Lower lobe of right lung (tissue), 2 donors: ENCODE measurements at places on chromosomes 7 and 10. TPM values are rescaled to one million over a fixed set of nuclear protein-coding genes. Genes with fewer than 3 reads are reported as not detected.
A peak's percentile ranks its signal among the peaks of the same experiment; 100 is the strongest.

The H2AZ2 gene
- 139 TPM for total RNA-seq

DNA sequence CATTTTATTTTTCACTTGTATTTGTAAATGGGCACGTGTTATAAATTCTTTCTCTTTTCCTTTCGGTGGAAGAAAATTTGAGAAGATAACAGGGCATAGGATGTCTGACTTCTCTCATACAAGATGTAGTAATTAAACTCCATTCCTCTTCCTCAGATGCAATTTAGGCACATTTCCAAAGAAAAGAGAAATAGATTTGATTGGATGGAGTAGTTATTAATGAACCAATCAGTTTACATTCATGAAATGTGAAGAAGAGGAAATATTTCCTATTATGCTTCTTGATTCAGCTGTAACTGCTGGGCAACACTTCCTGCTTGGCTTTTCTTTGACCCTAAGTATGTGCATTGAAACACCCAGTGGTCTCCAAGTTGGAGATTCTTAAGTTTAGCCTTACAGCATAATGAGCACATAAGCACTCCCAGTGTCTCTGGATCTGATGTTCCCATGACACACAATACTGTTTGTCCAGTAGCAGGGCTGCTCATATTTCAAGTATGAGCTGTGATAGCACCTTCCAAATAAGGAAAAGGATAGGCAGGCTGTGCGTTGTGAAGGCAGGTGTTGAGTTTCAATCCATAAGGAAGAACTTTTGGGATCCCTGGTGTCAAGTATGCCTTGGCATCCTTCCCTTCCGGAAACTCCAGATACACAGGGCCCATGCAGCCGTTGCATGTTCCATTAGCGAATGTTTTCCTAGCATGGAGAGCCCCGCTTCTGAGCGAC is 33.4 kb upstream of the COBL start:
- DNase-seq, result no peak

The PRXL2A gene
- 33.3 TPM for total RNA-seq

DNA sequence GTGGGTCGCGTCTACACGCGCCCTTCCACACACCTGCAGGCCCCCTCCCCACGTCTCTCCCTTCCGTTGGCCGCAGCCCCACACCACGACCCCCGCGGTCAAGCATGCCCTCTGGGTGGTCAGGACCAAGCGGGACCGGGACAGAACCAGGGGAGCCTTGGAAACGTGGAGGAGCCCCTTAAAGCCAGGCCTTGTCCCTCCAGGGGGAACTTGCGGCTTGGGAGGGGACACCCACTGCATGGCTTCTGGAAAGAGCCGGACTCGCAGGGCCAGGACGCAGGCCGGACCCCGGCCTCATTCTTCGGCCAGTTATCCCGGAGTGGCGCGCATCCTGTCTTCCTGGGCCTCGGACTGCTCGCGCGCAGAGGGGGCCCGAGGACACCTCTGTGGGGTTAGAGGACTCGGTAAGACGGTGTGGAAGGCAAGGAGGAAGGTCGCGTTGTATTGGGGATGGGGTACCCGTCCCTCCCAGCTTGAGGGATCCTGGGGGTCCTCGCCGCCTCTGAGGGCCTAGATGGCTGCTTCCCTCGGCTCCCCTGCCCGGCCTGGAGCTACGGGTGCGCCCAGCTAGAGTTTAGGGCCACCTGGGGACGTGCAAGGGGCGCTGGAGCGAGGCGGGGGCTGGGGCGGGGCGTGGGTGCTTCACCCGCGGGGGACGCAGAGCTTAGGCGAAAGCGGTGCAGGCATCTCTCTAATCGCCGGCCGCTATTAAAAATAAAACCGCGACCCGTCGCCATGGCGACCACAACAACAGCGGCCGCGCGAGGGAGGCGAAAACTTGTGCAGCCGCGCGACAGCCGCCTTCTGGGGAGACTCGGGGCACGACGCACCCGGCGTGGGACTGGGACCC is 1.8 kb upstream of the PDGFA start:
- DNase-seq, result peak; percentile 78
